DMS 273 treated with DMSO at 0.1 percent for 48 hours (cell line): ENCODE measurements at places on chromosomes 13 and 19.

- no peak for DNase-seq
These were observed 21.7 kb downstream of the EDNRB start for GRCh38 chr13:77896977-77897376.

- no peak for DNase-seq
These were observed 22.0 kb upstream of the RB1 start for GRCh38 chr13:48281556-48281955.

DNA sequence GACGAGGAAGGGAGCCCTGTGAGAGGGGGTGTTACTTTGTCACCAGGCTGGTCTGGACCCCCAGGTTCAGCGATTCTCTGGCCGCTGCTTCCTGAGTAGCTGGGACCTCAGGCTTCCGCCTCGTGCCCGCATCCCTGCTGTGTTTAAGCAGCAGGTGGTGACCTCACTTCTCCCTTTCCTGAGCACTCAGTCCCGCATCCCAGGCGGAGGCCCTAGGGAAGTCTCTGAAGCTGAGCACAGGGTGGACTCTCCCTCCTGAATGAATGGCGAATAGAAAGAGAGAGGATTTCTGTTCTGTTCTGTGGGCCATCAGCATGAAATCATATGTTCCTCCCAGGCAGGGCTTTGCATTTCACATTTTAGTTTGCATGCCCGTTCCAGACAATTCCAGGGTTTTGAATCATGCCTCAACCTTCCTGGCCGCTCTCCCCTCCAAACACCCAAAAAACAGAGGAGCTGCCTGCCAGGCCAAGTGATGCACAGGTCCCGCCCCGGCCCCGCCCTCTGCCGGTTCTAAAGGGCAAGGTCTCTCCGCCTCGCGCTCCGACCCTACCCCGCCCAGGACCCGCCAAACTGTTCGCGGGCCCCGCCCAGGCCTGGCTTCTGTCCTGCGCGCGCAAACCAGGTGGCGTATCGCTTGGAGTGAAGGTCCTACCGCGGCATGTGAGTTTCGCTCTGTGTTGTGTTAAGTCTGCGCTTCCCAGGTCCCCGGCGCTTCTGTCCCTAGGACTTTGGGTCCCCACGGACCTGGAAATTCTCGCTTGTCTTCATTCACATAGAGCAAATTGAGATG lies 35.1 kb upstream of the ZNF808 start:
- DNase-seq: no peak

- DNase-seq: no peak
These were observed 9.2 kb downstream of the MIDN start for GRCh38 chr19:1257475-1258162.

GRCh38 chr19:58134244-58134643 lies 16.3 kb downstream of the ZNF329 start:
- DNase-seq: no peak
